CD8-positive, alpha-beta memory T cell (primary cell): ENCODE measurements at places on chromosomes 2 and 18.

DNA sequence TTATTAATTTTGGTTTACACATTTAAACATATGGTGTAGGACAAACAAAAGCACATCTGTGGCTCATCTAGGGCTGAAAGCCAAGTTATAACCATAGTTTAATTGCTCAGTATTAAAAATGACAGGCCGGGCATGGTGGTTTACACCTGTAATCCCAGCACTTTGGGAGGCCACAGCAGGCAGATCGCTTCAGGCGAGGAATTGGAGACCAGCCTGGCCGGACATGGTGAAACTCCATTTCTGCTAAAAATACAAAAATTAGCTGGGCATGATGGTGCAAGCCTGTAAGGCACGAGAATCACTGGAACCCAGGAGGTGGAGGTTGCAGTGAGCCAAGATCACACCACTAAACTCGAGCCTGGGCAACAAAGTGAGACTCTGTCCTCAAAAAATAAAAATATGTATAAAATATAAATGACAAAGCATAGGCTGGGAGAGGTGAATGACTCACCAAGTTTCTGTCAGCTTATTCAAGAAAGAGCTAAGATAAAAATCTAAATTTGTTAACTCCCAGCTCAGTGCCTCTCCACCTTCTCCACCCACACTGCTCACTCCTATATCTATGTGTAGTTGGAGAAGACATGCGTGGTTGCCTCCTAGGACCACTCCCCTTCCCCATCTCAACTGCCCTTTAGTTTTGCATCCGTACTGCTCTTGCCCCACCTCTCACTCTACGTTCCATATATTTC is 79.2 kb upstream of the PID1 start:
- no peak for DNase-seq

DNA sequence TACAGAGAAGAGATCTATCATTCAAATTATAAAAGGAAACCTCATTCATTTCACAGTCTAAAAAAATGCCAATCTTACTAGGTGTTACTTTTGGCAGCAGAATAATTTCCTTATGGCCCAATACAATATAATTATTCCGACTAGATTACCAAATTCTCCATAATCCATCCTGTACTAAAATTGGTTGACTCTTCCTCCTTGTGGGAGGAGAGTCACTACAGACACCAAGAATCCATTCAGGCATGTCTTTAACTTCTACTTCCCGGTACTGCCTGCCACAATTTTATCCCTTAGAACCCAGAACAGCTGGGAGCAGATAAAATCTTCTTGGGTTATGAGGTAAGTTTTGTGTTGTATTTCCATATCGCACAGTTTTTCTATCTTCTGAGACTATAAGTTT is 9.9 kb downstream of the FARSB start:
- DNase-seq = no peak

DNA sequence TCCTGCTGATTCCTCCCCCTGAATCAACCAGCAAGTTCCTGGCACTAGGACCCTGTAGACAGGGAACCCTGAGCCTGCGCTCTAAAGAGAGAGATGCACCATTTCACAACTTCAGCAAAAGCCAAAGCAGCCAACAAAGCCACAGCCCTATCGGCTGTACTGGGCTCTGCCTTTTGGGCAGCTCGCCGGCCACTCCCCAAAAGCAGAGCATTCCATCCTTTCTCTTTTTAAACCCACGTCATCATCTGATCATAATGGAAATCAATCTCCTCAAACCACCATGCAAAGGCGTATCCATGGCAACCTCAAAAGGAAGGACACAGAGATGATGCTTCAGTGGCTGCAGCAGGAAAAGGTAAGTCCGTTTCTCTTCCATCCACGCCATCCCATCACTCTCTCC is 5.3 kb upstream of the DCTN1 start:
- no peak for DNase-seq

GRCh38 chr2:10785260-10785659 is 27.3 kb downstream of the PDIA6 start:
- no peak for DNase-seq

DNA sequence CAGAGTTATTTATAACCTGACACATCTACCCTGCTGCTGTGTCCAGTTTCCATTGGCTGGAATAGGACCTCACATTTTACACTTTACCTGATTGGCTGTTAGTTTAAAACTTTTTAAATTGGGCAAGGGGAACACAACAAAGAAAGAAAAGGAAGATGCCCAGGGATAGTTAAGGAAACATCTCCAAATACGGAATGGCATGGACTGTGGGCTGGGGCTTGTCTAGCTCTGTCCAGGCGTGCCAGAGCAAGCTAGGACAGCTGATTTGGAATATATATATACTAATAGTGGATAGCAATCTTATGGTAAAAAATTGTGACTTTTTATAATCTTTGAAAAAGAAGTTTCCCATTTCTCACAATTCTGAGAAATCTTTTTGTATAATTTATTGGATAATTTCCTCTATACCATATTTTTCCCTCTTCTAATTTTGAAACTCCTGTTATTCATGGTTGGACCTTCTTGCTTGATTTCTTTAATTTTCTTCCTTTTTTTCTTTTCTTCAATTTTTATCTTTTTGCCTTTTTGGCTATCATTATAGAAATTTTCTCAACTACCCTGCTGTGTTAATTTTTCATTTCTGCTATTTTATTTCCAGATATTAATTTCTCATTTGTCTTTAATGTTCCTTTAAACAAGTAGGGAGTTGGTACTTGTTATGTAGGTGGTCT is 55.9 kb downstream of the COMMD1 start:
- DNase-seq = no peak

DNA sequence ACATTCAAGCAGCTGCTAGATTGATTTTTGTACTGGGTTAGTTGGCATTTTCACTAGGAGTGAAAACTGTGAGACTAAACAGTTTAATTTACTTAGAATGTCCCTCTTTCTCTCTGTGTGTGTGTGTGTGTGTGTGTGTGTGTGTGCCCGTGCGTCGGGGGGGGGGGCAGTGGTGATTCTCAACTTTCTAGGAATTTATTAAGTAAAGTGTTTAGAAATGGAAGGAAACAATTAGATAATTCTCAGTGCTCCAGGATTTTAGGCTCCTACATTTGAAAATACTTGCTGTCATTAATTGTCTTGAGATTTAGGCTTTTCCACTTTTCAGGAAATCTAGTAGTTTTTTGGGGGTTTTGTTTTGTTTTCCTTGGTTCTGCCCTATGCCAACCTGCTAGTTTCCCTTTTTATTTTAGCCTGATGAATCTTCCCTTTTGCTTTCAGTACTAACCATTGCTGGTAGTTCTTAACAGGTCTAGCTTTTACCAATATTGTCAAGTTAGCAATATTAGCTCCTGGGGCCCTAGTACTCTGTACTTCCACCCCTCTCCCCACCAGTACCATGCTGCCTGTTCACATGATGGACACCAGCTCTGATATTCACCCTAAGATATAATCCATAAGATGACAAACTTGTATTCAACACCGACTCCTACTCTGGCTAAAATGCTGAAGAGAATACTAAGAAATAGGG is 4.9 kb downstream of the EPAS1 start:
- no peak for DNase-seq

DNA sequence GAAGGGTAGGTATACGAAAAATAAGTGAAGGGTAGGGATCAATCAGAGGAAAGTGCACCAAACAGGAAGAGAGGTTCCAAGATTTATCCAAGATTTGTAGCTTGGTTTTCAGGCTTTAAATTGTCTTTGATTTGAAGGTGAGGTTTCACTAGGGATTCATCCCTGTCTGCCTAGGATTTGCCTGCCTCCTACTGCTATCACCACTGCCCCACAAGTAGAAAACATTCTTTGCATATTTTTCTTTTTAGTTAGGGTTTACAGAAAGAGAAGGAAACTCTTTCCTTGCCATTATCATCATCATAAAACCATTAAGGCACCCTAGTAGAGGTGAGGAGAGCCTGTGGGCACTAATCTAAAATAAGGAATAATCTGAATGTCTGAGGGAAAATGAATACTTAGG is 45.8 kb upstream of the TANC1 start:
- no peak for DNase-seq

GRCh38 chr2:173599821-173600359 is 245.2 kb downstream of the CDCA7 start:
- no peak for DNase-seq

DNA sequence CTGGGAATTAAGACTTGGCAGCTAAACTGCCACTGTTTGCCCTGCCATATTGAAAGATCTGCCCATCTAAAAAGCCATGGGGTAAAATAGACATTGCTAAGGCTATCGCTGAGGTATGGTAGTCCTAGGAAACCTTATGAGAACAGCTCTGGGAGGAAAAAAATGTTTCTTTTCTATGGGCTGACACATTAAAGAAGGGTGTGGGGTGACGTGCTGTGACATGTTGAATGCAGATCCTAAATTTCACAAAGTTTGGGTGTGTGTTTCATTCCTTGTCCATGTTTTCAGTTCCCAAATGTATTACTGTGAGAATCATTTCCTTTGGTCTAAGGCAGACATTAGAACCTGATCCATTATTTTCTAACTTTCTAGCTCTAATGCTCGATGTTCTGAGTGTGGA is 766.4 kb downstream of the BCL11A start:
- DNase-seq = no peak

- no peak for DNase-seq
These were observed 43.4 kb downstream of the DSC3 start for GRCh38 chr18:30999186-30999585.
